ENCODE measurements at places on chromosomes 13 and 19.

DNA sequence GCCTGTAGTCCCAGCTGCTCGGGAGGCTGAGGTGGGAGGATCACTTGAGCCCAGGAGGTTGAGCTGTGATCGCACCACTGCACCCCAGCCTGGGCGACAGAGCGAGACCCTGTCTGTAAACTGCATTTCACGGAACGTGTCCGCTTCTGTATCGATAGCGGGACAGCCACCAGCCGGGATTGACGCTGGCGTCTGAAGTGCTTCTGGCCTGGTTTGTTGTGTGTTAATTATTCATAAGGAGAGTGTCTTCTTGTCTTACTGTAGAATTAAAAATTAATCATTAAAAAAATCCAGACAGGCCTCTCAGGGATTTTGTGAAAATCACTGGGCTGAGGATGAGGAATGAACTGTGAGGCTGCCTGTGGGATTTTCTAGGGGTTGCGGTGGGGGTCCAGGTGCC is 16.2 kb upstream of the MISP start:
- DNase-seq: no peak

DNA sequence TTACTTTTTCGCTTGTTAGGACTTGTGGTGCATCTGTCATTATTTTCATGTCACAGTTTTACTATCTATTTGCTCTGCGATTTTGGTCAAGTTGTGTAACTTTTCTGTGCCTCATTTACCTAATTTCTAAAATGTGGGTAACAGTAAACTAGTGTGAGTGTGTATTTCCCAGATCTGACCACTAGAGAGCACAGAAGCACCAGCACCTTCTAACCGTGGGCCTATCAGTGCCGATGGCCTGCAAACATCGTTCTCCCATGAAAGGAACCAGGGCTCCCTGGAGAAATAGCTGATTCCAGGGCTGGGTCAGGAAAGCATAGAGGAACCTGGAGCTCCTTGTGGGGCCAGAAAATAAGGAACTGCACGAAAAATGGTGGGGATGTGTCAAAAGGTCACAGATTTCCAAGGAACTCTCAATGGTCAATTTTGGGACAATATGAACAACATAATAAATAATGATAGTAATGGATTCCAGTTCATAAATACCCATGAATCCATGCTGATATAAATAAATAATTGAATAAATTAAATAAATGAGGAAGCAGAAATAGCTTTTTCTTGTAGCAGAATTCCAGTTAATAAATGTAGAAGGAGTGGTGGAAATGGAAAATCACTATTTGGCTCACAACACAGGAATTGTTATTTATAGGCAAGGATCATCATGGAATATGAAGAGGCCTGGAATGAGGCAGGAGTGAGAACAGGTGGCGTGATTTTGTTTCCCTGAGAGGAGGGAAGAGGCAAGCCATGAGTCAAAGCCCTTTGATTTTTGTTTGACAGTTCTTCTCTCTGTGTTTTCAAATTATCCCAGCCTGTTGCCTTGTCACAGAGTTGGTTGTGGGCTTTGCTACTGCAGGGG is 31.1 kb downstream of the CEACAM8 start:
- peak; percentile 62 for DNase-seq

DNA sequence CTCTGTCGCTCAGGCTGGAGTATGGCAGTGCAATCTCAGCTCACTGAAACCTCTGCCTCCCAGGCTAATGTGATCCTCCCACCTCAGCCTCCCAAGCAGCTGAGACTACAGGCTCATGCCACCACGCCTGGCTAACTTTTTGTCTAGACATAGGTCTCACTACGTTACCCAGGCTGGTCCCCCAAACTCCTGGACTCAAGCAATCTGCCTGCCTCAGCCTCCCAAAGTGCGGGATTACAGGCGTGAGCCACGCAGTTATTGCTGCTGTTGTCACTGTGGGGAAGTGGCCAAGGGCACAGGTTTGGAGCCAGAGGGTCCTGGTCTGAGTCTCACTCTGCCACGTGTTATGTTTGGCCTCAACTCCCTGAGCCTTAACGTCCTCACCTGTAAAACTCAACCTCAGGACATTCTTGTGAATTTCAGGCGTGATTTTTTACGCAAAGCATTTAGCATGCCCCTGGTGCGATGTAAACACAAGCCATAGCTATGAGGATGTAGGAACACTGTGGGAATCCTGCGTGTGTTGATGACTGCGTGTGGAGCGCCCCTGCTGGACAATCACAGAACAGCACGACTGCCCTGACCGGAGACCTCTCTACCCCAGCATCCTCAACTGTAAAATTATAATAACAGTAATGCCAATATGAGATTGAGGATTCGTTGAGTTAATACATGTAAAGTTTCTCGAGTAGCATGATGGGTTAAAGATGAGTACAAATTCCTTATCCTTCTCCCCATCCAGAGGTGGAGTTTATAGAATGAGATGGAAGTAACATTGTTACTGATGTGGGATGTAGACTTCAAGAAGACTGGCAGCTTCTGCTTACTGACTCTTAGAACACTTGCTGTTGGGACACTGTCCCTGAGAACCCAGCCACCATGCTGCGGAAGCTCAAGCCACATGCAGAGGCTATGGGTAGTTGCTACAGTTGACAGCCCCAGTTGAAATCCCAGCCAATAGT is 41.8 kb upstream of the PNMA8B start:
- DNase-seq: peak; percentile 72

DNA sequence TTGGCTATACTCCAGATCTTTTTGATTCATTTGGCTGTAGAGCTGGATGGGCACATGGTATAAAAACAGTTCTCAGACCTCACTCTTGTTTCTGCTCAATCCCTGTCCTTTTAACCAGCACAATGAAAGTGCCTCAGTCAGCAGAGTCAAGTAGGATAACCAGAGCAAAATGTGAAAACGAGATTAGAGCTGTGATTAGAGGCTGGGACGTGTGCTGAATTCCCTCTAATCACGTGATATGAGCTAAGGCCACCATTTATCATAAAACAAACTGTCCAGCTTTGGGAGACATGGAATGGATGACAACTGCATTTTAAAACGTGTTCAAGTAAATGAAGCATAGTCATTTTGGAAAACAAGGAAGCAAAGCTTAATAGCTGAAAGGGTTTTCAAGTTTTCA is 54.1 kb downstream of the GJA3 start:
- DNase-seq: peak; percentile 56

DNA sequence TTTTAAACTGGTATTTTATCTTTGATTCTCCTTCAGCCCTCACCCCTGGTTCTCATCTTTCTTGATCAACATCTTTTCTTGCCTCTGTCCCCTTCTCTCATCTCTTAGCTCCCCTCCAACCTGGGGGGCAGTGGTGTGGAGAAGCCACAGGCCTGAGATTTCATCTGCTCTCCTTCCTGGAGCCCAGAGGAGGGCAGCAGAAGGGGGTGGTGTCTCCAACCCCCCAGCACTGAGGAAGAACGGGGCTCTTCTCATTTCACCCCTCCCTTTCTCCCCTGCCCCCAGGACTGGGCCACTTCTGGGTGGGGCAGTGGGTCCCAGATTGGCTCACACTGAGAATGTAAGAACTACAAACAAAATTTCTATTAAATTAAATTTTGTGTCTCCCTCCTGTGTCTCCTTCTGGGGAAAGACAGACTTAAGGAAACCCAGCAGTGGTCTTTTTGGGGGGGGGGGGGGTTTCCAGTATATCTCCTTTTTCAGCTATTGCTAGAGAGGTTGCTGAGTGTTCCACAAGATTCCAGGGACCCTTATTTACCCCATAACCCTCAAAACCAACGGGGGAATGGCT is 1.5 kb upstream of the RAD23A start:
- DNase-seq: no peak

DNA sequence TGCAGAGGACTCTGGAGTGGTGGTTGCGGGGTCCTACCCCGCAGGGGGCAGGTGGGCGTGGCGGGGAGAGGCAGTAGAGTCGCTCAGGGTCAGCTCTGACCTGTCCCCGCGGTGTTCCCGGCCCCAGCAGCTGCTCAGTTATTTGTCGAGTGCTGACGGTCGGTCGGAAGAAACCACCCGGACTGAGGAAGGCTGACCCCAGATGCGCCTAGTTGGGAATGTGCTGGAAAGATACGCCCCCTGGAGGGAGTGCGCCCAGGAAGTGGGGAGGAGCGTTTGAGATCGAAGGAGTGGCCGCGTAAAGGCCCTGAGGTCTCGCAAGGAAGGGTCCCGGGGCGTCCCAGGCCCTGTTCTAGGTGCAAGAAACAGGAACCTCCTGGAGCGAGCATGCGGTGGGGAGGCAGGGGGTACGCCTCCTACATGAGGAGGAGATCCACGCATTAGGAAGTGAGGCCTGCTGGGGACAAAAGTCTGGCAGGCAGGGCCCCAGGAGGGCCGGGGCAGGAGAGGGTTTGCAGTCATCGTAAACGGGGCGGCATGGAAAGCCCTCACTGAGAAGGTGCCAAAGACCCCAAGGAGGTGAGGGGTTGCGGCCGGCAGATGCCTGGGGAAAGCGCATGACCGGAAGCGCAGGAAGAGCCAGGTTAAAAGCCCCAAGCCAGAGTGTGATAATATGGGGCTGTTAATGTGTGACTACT is 9.2 kb downstream of the CCDC8 start:
- peak; percentile 81 for DNase-seq

DNA sequence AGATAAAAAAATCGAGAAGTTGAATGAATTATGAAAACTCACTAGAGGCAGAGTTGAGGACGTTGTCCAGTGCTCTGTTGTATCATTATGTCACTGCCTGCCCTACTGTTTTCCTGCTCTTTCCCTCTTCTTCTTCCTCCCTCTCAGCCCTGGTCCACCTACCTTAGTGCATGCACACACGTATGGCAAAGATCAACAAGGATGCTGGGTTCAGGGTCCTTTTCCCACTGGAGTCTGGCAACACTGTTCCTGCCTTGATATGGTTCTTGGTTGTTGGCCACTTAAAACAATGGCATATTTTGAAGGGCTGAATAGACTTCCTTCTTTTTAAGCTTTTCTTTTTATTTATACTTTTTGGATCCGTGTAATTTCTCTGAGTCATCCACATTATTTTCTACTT is 74.5 kb downstream of the LRCH1 start:
- DNase-seq: no peak

- no peak for DNase-seq
Measured at GRCh38 chr19:38739440-38740256, 4.6 kb downstream of the CAPN12 start.

- no peak for DNase-seq
Measured at GRCh38 chr19:13884726-13885591, 8.0 kb downstream of the NANOS3 start.

DNA sequence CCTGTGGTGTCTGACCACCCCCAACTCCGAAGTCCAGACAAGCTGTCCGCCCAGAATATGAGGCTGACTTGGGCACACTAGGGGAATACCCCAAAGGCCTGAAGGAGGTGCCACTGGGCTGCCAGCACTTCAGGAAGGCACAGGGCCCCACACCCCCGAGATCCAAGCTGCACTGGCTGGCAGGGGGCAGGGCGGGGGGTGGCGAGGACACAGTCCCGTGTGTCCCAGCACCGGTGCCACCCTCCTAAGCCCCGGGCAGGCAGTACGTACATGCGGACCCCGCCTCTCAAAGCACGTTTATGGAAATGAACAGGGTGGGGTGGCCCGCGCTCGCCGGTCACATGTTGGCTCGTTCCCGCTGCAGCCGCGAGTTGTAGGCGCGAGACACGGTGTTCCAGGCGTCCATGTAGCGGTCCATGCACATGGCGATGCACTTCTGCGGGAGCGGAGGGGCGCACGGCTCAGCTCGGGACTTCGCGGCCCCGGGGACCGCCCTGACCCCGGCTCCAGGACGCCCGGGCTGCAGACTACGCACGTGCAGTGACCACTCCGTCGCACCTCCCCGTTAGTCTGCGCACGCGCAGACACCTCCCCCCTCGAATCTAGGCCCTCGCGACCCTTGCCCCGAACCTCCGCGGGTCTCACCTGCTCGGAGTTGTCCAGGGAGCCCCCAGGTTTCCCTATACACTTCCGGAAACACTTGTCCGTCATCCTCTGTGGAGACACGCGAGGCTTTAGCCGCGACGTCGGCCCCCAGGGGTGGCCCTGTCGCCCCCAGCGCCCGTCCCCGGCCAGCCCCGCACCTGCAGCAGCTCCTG is 566 bp downstream of the TIMM13 start:
- DNase-seq: peak; percentile 71

GRCh38 chr19:36060430-36060829 is 5.7 kb downstream of the WDR62 start:
- peak; percentile 62 for DNase-seq

GRCh38 chr19:34504273-34504808 is 22.8 kb downstream of the WTIP start:
- DNase-seq: no peak

GRCh38 chr19:51572410-51572809 is 1.3 kb downstream of the ZNF175 start:
- DNase-seq: no peak

DNA sequence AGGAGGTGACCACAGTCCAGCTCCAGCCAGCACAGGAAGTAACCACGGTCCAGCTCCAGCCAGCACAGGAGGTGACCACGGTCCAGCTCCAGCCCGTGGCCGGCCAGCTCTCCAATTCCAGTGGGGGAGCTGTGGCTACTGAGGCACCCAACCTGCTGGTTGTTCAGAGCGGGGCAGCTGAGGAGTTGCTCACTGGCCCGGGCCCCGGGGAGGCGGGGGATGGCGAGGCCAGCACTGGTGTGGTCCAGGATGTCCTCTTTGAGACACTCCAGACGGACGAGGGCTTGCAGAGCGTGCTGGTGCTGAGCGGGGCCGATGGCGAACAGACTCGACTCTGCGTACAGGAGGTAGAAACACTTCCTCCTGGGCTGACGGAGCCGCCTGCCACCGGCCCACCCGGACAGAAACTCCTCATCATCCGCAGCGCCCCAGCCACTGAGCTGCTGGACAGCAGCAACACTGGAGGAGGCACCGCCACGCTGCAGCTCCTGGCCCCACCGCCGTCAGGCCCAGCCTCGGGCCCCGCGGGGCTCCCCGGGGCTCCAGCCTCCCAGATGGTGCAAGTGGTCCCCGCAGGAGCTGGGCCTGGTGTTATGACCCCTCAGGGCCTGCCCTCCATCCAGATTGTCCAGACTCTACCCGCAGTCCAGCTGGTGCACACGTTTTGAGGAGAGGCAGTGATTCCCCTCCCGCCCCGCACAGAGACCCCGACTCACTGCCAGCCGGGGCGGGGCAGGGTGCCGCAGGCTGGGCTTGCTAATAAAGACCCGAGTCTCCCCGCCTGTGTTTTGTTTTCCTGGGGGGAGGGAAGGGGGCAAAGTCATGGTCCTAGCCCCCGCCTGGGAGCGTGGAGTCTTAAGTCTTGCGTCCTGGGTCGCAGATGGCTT is 1.0 kb upstream of the NAT14 start:
- DNase-seq: no peak

- no peak for DNase-seq
Measured at GRCh38 chr19:5792224-5792623, 1.3 kb upstream of the DUS3L start.

- DNase-seq: peak; percentile 20
Measured at GRCh38 chr19:8697671-8698432, 743 bp downstream of the ACTL9 start.

All from NCI-H82 (cell line).